ENCODE measurements at places on chromosomes 2 and 18. TPM values are rescaled to one million over a fixed set of nuclear protein-coding genes. Genes with fewer than 3 reads are reported as not detected.

- no peaks in the 10 kb centered on the region for H3K4me1 ChIP-seq
- no peak overlapping the region for H3K27ac ChIP-seq
- H3K27me3 ChIP-seq = no peaks in the 10 kb centered on the region
- H3K36me3 ChIP-seq = no peaks in the 10 kb centered on the region
- no peak for DNase-seq
Observed at GRCh38 chr2:178297091-178297411, 102.7 kb downstream of the OSBPL6 start.

GRCh38 chr2:224924631-224925030, 117.6 kb downstream of the DOCK10 start:
- H3K36me3 ChIP-seq = no peaks in the 10 kb centered on the region
- no peak overlapping the region for H3K27ac ChIP-seq
- no peak for DNase-seq
- no peaks in the 10 kb centered on the region for H3K27me3 ChIP-seq
- no peaks in the 10 kb centered on the region for H3K4me1 ChIP-seq

GRCh38 chr2:165697748-165698443, 96.2 kb downstream of the GALNT3 start:
- no peaks in the 10 kb centered on the region for H3K36me3 ChIP-seq
- DNase-seq = no peak
- H3K4me3 ChIP-seq = no peak overlapping the region
- no peaks in the 10 kb centered on the region for H3K27me3 ChIP-seq
- no peaks in the 10 kb centered on the region for H3K4me1 ChIP-seq

DNA sequence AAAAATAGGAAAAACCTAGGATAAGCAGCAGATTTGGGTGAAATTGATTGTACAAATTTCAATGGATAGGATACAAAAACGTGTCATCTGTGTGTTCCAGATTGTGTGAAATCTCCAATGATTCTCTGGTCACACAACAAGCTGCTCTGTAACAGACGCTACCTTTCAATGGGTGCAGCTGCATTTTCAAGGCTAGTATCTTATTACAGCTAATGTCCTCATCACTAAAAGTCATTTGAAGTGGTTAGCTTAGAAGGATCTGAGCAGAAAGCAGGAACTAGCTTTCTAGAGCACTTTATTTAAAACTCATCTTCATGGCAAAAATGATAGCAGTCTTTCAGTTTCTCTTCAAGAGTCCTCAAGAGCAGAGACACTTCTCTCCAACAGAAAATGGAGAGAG, 364.6 kb downstream of the LRP1B start:
- H3K4me1 ChIP-seq = no peaks in the 10 kb centered on the region
- H3K36me3 ChIP-seq = no peaks in the 10 kb centered on the region

- no peak overlapping the region for H3K27ac ChIP-seq
- no peak for DNase-seq
- 0 out of 2 replicates have a peak, but pooled peaks cover 5% of the 10 kb centered on the region for H3K27me3 ChIP-seq
- H3K4me3 ChIP-seq = no peak overlapping the region
Observed at GRCh38 chr2:30886080-30886479, 78.8 kb upstream of the CAPN13 start.

- DNase-seq = no peak
- H3K4me1 ChIP-seq = no peaks in the 10 kb centered on the region
- no peak overlapping the region for H3K27ac ChIP-seq
Observed at GRCh38 chr2:159249990-159250715, 36.4 kb downstream of the WDSUB1 start.

DNA sequence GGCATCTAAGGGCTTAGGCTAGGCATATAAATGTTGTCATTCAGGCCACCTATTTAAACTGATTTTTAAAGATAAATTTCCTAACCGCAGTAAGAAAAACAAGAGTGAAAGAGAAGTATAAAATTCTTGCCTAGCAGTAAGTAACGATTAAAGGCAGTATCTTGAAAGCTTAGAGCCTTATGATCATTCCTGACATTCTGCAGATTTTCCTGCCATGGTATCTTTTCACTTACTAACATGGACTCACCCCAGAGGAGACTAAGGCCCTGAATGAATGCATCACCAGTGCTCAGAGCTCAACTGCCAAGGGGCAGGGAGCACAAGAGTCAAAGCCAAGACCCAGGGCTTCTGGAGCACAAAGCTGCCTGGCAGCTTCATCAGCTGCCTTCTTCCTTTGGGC, 133.1 kb downstream of the GCA start:
- H3K27me3 ChIP-seq = no peaks in the 10 kb centered on the region
- H3K4me1 ChIP-seq = no peaks in the 10 kb centered on the region

DNA sequence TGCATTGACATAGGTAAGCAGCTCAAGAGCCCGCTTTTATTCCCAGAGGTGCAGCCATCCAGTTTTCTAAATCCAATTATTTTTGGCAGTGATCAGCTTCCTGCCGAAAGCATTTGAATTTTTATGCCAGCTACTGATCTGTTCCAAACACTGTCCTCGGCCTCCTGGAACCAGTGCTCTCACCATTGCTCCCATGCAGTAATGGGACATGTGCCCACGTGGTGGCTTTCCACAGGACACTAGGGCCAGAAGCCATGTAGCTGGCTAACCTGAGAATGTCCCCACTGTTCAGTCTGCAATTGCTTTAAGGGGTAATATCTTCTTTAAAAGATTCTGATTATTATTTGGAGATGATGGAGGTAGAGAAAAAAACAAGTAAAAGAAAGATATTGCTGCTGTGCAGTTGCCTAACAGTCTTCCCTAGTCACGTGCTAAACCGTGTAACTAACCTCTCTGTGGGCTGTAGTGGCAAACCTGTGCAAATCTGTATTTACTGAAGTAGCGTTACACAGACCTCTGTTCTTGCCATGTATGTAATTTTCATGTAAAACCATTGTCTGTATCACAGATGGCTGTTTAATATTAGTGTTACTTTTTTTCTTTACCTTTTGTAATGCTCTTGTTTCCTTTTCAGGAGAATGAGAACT, 13.0 kb downstream of the GRHL1 start:
- H3K4me1 ChIP-seq = peaks cover 30% of the 10 kb centered on the region
- no peak overlapping the region for H3K27ac ChIP-seq

DNA sequence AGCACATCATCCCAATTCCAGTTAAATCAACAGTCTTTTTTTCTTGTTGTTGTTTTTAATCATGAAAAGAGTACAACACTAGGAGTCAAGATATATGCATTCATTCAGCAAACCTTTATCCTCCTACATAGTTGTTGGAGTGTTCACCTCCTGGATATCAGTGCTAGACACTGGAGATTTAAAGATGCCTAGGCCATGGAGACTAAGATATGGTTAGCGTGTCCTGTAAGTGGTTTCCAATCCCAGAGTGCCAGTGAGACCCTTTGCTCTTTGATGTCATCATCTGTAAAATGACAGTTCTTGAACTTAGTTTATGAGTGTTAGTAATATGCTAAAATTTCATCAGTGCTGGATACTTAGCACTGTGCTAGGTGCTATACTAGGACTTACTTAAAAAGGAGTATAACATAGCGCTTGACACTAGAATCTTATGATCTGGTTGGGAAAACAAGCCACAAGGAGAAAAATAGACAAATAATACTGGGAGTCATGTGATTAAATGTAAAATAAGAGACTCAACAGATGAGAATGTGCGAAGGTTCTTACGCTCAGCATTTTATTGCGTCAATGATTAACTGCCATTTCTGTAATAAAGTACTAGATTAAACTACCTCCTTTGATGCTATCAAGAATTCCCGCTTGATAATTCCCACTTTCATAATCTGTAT, 31.5 kb downstream of the BABAM2 start:
- H3K4me1 ChIP-seq = no peaks in the 10 kb centered on the region
- H3K27ac ChIP-seq = no peak overlapping the region
- no peak overlapping the region for H3K4me3 ChIP-seq
- H3K27me3 ChIP-seq = no peaks in the 10 kb centered on the region

DNA sequence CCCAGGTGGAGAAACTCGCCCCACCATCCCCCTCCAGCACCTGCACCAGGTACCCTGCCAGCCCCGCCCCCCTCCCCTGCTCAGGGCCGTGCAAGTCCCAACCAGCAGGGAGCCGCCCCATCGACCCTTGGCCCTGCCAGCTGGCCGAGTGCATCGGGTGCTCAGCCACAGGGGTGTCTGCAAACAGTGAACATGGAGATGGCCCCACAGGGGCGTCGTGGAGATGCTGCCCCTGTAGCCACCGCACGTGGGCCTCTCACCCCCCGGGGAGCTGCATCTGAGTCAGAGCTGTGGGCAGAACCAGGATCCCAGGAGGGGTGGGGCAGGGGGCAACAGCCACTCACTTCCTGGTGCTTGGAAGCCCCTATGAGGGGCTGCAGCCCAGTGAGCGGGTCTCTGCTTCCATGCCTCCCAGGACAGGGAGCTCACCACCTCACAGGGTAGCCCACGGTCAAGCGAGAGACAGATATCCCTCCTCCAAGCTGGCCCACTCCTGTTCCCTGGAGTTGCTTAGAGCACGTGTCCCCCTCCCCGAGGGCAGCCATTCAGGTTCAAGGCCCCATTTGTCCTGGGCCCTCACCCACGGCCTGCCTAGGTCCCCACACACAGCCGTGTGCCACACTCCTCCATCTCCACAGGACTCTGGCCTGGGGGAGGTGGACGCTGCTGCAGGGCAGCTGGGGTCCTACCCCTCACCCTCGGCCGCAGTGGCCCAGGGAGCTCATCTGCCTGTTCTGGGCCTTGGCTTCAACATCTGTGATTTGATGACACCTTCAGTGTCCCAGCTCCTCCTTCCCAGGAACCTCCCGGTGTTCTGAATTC, 1.1 kb upstream of the MAB21L4 start:
- H3K27me3 ChIP-seq = peaks cover 40% of the 10 kb centered on the region
- H3K4me3 ChIP-seq = no peak overlapping the region
- no peak overlapping the region for H3K27ac ChIP-seq
- H3K36me3 ChIP-seq = no peaks in the 10 kb centered on the region

GRCh38 chr2:195663007-195663406, 6.0 kb downstream of the SLC39A10 start:
- no peak overlapping the region for H3K4me3 ChIP-seq
- peaks cover 3% of the 10 kb centered on the region for H3K4me1 ChIP-seq
- H3K27me3 ChIP-seq = no peaks in the 10 kb centered on the region
- peaks cover 17% of the 10 kb centered on the region for H3K36me3 ChIP-seq
- DNase-seq = no peak

DNA sequence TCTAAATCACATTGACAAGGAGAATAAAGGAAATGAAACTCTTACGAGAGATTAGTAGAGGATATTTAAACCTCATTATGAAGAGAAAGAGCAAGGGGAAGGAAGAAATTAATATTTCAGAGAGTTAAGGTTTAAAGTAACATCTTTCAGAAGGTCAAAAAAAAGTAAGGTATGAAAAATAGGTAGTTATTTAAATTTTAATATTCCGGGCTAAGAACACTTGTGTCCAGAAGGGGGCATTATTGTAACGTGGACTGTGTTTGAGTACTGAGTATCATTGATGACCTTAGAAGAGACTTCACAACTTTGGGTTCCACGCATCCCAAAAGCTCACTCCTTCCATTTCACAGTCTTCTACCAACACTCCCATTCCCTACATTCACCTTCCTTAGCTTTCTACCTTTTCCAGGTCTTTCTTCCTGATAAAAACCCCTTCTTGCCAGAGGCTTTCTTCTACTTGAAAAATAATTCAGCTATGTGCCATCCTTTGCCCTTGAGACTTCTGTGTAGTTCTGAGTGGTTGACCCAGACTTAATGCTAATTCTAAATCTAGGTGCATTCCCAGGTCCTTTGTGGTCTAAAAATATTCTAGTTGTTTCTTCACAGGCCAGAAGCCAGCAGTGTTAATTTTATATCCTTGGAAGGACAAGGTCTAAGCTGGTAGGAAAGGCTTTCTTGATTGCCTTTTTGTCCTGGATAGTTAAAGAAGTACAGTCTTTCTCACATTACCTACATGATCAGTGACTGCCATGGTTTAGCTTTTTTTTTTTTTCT, 16.5 kb downstream of the DYNC1I2 start:
- H3K4me3 ChIP-seq = no peak overlapping the region
- no peak overlapping the region for H3K27ac ChIP-seq
- peak; percentile 59 for DNase-seq
- H3K4me1 ChIP-seq = no peaks in the 10 kb centered on the region
- peaks cover 31% of the 10 kb centered on the region for H3K36me3 ChIP-seq

DNA sequence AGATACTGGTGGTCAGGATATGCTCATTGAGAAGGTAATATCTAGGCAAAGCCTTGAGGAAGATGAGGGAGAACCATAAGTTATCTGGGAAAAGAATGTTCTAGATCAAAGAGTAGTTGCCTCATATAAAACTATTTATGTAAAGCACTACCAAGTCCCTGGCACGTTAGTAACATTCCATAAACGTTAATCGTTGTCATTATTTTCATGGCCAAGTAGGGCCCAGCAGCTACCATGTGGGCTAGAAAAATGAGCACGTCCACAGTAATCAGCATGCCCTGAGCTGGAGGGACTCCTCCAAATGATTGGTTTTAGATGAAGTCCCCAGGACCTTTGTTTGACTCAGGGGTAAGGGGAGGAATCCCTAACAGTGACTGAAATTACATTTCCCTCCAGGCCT, 32.7 kb upstream of the AFTPH start:
- no peaks in the 10 kb centered on the region for H3K4me1 ChIP-seq
- H3K27ac ChIP-seq = no peak overlapping the region
- peaks cover 8% of the 10 kb centered on the region for H3K27me3 ChIP-seq
- no peaks in the 10 kb centered on the region for H3K36me3 ChIP-seq

GRCh38 chr2:66105066-66105753, 329.7 kb upstream of the MEIS1 start:
- H3K4me3 ChIP-seq = no peak overlapping the region
- no peak for DNase-seq
- H3K27me3 ChIP-seq = no peaks in the 10 kb centered on the region
- no peaks in the 10 kb centered on the region for H3K36me3 ChIP-seq

DNA sequence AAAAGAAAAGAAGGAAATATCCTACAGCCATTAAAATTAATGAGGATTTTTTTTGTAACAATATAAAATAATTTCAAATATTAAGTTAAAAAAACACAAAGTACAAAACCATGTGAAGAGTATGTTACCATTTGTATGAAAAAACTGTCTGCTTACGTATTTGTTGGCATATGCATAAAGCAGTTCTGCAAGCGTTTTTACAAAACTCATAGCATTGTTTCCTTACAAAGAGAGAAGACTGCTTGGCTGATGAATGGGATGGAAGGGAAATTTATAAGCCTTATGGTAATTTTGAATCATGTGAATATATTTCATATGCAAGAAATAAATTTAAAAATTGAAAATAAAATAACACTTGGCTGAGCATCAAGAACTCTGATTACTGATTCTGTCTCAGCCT, 63.1 kb downstream of the METTL4 start:
- no peaks in the 10 kb centered on the region for H3K4me1 ChIP-seq
- H3K27ac ChIP-seq = no peak overlapping the region

DNA sequence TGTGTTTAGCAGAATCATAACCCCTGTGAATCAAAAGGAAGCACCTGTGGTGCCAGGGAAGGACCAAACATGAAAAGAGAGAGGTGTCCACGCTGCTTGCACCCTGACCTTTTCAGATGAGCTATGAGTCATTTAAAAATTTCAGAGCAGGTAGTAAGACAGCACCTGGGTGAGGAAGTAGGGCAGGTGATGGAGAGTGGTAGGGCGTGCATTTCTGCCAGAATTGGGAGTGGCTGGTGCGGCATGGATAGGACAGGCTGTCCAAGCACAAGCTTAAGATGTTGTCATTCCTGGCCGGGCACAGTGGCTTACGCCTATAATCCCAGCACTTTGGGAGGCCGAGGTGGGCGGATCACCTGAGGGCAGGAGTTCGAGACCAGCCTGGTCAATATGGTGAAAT, 36.8 kb downstream of the NPAS2 start:
- H3K36me3 ChIP-seq = no peaks in the 10 kb centered on the region
- H3K4me1 ChIP-seq = no peaks in the 10 kb centered on the region
- H3K4me3 ChIP-seq = no peak overlapping the region
- peaks cover 16% of the 10 kb centered on the region for H3K27me3 ChIP-seq
- no peak overlapping the region for H3K27ac ChIP-seq

ERBB4 gene
- not detected for total RNA-seq

BARD1 gene
- 15.6 TPM for total RNA-seq

CD207 gene
- total RNA-seq = not detected

OXER1 gene
- total RNA-seq = not detected

DSEL gene
- total RNA-seq = 0.07 TPM

RNF152 gene
- 0.04 TPM for total RNA-seq

GPR55 gene
- 0.18 TPM for total RNA-seq

TLX2 gene
- not detected for total RNA-seq

SULT1C4 gene
- not detected for total RNA-seq

LBX2 gene
- total RNA-seq = 6.2 TPM

Data from K562 (cell line).